ENCODE measurements at places on chromosomes 6 and 20.

GRCh38 chr6:131911951-131912350 is 39.2 kb downstream of the CCN2 start:
- no peak for DNase-seq

DNA sequence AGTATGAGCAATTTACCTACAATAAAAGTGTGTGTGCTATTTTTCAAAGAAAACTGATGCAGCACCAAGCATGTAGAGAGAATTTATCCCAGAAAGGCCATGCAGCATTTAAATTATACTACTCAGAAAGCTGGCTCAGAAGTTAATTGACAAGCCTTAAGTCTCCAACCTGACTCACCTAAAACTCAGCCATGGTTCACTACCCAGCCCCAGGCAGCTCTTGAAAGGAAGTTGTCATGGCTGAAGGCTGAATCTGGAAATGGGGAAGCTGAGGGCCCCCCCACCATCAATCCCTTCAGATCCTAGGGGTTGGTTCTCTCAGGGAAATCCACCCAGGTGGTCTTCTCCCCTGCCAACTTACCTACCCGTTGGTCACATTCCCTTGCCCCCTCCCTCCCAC is 19.7 kb downstream of the PPIL6 start:
- DNase-seq: no peak

DNA sequence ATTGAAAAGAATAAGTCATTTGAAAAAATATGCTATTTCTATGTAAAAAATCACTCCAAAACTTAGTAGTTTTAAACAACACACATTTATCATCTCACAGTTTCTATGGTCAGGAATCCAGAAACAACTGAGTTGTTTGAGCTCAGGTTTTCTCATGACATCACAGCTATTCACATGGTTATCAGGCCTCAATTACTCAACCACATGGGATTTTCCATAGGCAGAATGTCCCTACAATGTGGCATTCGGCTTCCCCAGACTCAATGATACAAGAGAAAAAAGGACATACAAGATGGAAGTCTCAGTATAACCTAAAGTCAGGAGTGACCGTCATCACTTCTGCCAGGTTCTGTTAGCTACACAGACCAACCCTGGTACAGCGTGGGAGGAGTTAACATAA is 3.4 kb upstream of the SLC35D3 start:
- no peak for DNase-seq

GRCh38 chr20:33909331-33909921 is 84.3 kb upstream of the RALY start:
- DNase-seq: no peak

GRCh38 chr20:59518881-59519706 is 85.2 kb upstream of the PHACTR3 start:
- no peak for DNase-seq

DNA sequence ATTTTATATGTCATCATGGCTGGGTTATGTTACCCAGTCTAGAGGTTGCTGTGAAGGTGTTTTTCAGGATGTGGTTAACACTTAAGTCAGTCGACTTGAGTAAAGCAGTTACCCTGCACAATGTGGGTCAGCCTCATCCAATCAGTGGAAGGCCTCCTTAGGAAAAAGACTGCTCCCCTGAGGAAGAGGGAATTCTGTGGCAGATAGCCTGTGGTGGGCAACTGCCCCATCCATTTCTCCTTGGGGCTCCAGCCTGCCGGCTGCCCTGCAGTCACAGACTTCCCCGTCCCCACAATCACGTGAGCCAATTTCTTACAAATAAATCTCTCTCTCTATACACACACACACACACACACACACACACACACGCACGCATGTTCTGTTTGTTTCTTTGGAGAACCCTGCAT is 34.5 kb upstream of the MPC1 start:
- no peak for DNase-seq

- DNase-seq: no peak
Observed at GRCh38 chr20:61345656-61346055, 93.6 kb downstream of the CDH4 start.

Data from stimulated activated CD8-positive, alpha-beta memory T cell treated with anti-CD3 and anti-CD28 coated beads, Interleukin-4, amount 100 ng/mL, for 1 hour (primary cell).